ENCODE measurements at places on chromosomes 6 and 20. TPM values are rescaled to one million over a fixed set of nuclear protein-coding genes. Genes with fewer than 3 reads are reported as not detected.

- no peak overlapping the region for H3K4me3 ChIP-seq
- H3K27me3 ChIP-seq: no peaks in the 10 kb centered on the region
- no peak overlapping the region for H3K27ac ChIP-seq
- peaks cover 22% of the 10 kb centered on the region for H3K4me1 ChIP-seq
Measured at GRCh38 chr20:288956-289692, 1.4 kb downstream of the C20orf96 start.

DNA sequence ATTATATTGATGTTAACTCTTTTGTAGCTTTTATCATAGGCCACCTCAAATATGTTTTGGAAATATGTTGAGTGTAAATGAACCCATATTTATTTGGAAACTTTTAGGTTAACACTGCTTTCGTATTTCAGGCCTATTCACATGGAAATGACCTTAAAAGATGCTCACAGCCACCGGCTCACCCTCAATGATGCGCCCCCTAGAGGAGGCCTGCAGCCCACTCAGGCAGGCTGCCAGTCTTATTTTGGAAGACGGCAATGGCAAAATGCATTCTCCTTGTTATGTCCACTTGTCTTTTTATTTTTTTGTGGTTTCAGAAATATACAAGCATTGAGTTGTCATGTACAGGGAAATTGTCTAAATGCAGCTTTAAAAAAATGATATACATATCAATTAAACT is 869.7 kb downstream of the PHF3 start:
- no peak overlapping the region for H3K27ac ChIP-seq
- H3K36me3 ChIP-seq: no peaks in the 10 kb centered on the region
- H3K4me1 ChIP-seq: no peaks in the 10 kb centered on the region

DNA sequence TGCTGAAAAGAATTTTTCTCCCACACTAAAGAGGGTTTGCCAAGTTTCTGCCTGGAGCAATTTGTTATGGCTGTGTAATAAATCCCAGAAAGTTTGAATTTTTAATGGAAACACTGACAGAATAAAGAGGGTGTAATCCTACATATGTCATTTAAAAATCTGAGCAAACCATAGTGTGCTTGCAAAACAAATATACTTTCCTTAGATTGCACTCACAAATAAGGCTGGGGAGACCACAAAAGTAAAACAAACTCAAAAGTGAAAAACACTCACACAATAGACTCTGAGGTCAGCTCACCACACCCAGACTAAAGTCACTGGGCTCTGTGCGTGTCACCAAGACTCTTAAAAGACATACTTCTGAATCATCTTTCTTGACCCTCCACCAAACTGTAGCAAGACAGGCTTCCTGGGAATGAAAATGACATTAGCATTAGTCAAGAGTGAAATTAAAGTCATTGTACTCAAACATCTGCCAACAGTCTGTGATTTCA is 4.8 kb upstream of the ATXN1 start:
- no peak overlapping the region for H3K27ac ChIP-seq
- DNase-seq: no peak
- H3K4me3 ChIP-seq: no peak overlapping the region
- H3K36me3 ChIP-seq: no peaks in the 10 kb centered on the region
- no peaks in the 10 kb centered on the region for H3K27me3 ChIP-seq

DNA sequence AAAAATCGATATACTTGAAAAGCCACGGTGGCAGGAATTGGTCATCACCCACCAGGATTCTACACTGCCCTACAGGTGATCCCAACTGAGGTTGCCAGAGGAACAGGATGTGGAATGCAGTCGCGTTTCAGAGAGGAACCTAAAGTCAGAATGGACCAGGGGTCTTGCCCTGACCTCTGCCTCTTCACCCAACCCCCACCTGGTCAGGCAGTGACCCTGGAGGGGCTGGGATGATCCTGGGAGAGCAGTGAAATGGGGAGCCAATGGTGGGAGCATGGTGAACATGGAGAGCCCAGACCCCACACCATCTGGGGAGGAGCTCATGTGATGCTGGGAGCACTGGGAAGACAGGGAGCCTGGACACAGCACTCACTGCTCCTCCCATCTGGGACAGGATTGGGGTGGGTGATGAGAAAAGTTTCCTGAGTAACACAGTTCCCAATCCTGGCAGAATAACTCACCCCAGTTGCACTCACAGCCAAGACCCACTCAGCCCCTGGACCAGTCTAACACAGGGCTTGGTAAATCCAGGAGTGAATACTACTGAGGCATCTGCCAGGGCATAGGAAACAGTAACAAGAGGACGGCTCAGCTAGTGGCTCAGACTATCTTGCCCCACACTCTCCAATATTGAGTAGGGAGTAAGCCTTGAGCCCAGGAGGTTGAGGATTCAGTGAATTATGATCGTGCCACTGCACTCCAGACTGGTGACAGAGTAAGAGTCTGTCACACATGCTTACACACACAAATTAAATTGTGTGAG is 1.7 kb upstream of the ULBP2 start:
- no peak overlapping the region for H3K4me3 ChIP-seq
- DNase-seq: peak; percentile 42
- H3K27me3 ChIP-seq: peaks cover 2% of the 10 kb centered on the region
- no peak overlapping the region for H3K27ac ChIP-seq
- peaks cover 43% of the 10 kb centered on the region for H3K4me1 ChIP-seq

DNA sequence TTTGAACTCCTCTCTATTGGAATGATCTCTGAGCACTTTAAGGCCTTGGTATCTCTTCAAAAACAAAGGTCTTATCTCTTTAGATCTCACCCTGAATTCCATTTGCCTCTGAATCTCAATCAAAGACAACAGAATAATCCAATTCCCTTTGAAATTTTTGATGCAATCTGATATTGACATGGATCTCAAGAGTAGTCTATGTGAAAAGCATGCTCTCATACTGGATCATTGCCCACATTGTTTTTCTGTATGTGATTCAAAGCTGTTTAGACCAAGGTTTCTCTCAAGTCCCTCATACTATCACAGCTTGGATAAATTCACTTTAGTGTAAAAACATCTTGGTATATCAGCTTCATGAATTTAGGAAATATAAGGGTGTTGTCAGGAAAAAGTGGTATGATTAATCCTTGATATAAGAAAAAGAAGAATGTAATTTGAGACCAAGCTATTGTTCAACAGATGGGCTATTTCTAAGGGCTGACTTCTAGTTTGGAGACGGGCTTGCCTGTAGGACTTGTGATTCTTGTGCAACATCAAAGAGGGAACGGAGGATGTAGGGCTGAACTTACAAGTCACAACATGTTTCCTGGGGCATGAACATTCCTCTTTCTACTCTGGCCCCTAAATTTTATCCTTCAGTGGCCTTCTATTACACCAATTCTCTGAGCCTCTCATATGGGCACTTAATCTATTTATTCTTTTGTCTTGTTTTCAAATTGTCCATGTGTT is 77.9 kb upstream of the CITED2 start:
- no peak for DNase-seq
- no peaks in the 10 kb centered on the region for H3K27me3 ChIP-seq
- no peaks in the 10 kb centered on the region for H3K4me1 ChIP-seq
- no peak overlapping the region for H3K27ac ChIP-seq
- H3K4me3 ChIP-seq: no peak overlapping the region

DNA sequence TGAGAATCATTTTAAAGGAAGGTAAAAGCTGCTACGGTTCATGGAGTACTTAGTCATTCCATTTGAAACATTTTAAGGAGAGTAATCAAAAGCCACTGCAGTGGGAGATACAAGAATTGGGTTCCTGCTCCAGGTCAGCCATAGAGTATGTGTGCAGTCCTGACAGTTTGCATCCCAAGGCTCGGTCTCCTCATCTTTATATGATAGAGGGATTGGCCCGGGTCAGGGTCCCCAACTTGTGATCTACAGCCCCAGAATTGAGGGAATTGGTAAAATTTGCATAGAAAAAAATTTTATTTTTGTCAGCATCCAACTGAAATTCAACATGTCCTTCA is 147.4 kb upstream of the PRND start:
- no peaks in the 10 kb centered on the region for H3K4me1 ChIP-seq
- no peak overlapping the region for H3K27ac ChIP-seq
- H3K4me3 ChIP-seq: no peak overlapping the region
- no peaks in the 10 kb centered on the region for H3K36me3 ChIP-seq

- H3K27ac ChIP-seq: peak overlapping the region; percentile 80
- H3K4me3 ChIP-seq: no peak overlapping the region
- H3K36me3 ChIP-seq: peaks cover 50% of the 10 kb centered on the region
- H3K4me1 ChIP-seq: peaks cover 53% of the 10 kb centered on the region
- no peaks in the 10 kb centered on the region for H3K27me3 ChIP-seq
- DNase-seq: no peak
Measured at GRCh38 chr20:48724382-48724781, 103.4 kb downstream of the PREX1 start.

GRCh38 chr6:136980070-136980469 is 58.0 kb downstream of the SLC35D3 start:
- H3K4me1 ChIP-seq: peaks cover 11% of the 10 kb centered on the region
- no peak overlapping the region for H3K4me3 ChIP-seq
- H3K36me3 ChIP-seq: no peaks in the 10 kb centered on the region

GRCh38 chr6:56145616-56146015 is 101.8 kb downstream of the COL21A1 start:
- no peak overlapping the region for H3K27ac ChIP-seq
- no peak for DNase-seq
- no peak overlapping the region for H3K4me3 ChIP-seq
- H3K36me3 ChIP-seq: no peaks in the 10 kb centered on the region
- no peaks in the 10 kb centered on the region for H3K27me3 ChIP-seq

The COX4I2 gene
- polyA plus RNA-seq: not detected

The SENP6 gene
- polyA plus RNA-seq: 58.3 TPM

The SLC22A3 gene
- polyA plus RNA-seq: not detected

The POPDC3 gene
- not detected for polyA plus RNA-seq

The SOX18 gene
- not detected for polyA plus RNA-seq

Data from B cell (primary cell).